Foreskin keratinocyte (primary cell): ENCODE measurements at places on chromosomes 6 and 20. TPM values are rescaled to one million over a fixed set of nuclear protein-coding genes. Genes with fewer than 3 reads are reported as not detected.

SLC12A5 gene
- polyA plus RNA-seq: 3.6 and 5.9 TPM in 2 replicates

DBNDD2 gene
- polyA plus RNA-seq: 60.6 and 68.0 TPM in 2 replicates

HLA-DMA gene
- 1.8 and 7.7 TPM in 2 replicates for polyA plus RNA-seq

IPCEF1 gene
- polyA plus RNA-seq: not detected in 2 replicates

SAMD3 gene
- 0.96 and 3.6 TPM in 2 replicates for polyA plus RNA-seq

PNLDC1 gene
- 0.03 and 0.66 TPM in 2 replicates for polyA plus RNA-seq

BPIFA3 gene
- polyA plus RNA-seq: not detected in 2 replicates

PSMB1 gene
- 347 and 363 TPM in 2 replicates for polyA plus RNA-seq

MACROD2 gene
- polyA plus RNA-seq: 0.28 and 0.30 TPM in 2 replicates
